ENCODE measurements at places on chromosomes 1 and 21. TPM values are rescaled to one million over a fixed set of nuclear protein-coding genes. Genes with fewer than 3 reads are reported as not detected.

Gene OXCT2
- 1.8 TPM for total RNA-seq

- DNase-seq, result no peak
These were observed 54.7 kb downstream of the COQ8A start for GRCh38 chr1:226994586-226995364.

- DNase-seq, result no peak
These were observed 27.4 kb downstream of the VANGL1 start for GRCh38 chr1:115669002-115669673.

Gene SON
- 154 TPM for total RNA-seq

GRCh38 chr1:14605945-14606344 lies 7.5 kb downstream of the KAZN start:
- no peak for DNase-seq

DNA sequence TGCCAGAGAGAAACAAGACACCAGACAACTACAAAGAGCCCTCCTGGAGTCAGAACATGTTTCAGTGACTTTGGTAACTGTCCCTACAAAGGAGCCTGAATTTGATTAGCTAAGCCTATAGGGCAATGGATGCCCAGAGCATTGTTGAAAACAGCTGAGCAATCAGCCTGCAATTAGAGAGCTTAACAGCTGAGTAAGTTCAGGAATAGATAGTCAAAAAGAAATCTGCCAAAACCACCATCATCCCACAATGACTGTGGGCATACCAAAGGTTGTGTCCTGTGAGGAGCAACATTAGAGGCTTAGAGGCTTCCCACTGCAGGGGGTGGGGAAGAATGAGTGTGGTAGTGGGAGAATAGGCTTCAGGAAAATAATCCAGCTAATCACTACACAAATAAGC lies 32.1 kb downstream of the SH3BP5L start:
- DNase-seq, result no peak

- DNase-seq, result no peak
These were observed 17.4 kb upstream of the GJA9 start for GRCh38 chr1:38898653-38899230.

Gene CD84
- 0.60 TPM for total RNA-seq

Gene GBP3
- 10.8 TPM for total RNA-seq

Gene KRTAP11-1
- total RNA-seq, result not detected

GRCh38 chr21:36055551-36055950 lies 4.8 kb downstream of the SETD4 start:
- DNase-seq, result no peak

Gene FBLIM1
- 117 TPM for total RNA-seq

- no peak for DNase-seq
These were observed 26.7 kb upstream of the NBL1 start for GRCh38 chr1:19617376-19617775.

DNA sequence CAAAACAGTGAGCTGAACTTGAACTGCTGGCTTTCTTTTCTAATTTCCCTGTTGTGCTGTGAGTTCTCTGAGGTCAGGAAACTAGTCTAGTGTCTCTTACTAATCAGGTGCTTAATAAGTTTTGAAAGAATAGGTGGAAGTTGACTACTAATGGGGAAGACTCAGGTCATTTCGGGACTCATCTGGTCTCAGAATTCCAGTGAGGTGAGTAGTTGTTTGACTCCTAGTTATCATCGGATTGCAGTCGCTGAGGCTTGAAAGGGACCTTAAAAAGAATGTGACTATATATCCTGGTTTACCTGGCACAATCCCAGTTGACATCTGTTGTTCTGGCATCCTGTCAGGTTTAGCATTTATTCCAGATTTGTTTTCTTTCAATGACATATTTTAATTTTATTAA lies 81.4 kb upstream of the SPAG17 start:
- DNase-seq, result no peak

Gene CD1B
- not detected for total RNA-seq

DNA sequence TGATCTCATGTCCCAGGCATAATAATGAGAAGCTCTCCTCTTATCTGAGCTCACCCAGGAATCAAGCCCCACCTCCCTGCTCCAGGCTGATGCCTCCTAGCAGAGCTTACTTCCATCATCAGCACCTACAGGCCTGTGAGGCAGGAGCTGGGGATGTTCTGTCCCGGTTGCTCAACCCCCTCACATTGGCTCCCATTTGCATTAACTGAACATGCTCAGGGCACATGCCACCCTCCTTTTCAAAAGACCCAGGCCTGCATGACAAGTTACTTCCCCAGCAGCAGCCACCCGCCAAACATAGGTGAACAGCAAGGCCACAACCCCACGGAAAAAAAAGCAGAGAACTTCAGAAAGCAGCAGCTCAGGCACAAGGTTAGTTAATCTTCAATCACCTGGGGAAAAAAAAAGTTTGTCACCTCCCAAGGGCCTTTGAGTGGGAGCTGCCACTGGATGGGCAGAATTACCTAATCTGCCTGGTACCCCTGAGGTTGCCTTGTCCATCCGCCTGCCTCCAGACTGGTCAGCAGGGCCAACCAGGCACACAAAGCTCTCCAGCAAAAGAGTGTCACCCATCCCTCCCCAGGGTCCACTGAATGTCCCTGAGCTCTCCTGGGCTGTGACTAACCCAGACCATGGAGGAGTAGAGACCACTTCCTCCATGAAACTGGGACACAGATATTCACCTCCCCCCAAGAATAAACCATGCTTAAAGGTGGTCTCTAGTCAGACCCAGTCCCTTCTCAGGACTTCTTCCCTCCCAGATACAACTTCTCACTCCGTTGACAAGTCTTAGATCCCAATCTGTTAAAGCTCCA lies 4.4 kb downstream of the KCNN3 start:
- no peak for DNase-seq

DNA sequence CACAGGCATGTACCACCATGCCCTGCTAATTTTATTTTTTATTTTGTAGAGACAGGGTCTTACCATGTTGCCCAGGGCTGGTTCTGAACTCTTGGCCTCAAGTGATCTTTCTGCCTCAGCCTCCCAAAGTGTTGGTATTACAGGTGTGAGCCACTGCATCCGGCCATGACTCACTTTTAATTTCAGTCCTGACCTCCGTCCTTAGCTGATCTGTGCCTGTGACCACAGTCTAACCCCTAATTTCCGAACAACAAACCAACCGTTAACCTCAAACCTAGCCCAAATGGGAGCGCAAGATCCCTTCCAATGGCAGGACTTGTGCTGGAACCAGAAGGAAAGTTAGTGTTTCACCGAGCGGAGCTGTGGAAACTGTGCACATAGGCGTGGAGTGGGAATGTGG lies 29.3 kb upstream of the MAN1C1 start:
- no peak for DNase-seq

- DNase-seq, result no peak
These were observed 2151.6 kb downstream of the MRPL39 start for GRCh38 chr21:23455676-23456075.

- DNase-seq, result no peak
These were observed 151.6 kb upstream of the UBE2U start for GRCh38 chr1:64051796-64052195.

DNA sequence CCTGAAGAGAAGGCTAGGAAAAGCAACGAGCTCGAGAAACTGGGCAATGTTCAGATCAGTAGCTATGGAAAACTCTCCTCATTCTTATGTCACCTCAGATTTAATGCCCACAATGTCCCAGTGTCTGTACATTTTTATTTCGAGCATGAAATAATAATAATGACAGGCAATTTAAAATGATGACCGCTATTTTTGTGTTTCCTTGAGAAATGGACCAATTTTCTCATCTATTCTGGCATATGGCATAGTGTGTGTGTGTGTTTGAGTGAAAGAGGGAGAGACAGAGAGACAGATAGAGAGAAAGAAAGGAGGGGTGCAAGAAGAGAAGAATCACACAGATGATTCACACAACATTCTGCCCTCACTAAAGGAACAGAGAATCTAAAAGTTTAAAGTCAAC lies 119.1 kb upstream of the C1orf21 start:
- no peak for DNase-seq
